NCI-H1417 treated with DMSO at 0.1 percent for 48 hours (cell line): ENCODE measurements at places on chromosomes 3 and 15.

GRCh38 chr15:31062911-31063310 lies 38.6 kb downstream of the TRPM1 start:
- no peak for DNase-seq

GRCh38 chr3:48682786-48683185 lies 2.9 kb downstream of the NCKIPSD start:
- no peak for DNase-seq

DNA sequence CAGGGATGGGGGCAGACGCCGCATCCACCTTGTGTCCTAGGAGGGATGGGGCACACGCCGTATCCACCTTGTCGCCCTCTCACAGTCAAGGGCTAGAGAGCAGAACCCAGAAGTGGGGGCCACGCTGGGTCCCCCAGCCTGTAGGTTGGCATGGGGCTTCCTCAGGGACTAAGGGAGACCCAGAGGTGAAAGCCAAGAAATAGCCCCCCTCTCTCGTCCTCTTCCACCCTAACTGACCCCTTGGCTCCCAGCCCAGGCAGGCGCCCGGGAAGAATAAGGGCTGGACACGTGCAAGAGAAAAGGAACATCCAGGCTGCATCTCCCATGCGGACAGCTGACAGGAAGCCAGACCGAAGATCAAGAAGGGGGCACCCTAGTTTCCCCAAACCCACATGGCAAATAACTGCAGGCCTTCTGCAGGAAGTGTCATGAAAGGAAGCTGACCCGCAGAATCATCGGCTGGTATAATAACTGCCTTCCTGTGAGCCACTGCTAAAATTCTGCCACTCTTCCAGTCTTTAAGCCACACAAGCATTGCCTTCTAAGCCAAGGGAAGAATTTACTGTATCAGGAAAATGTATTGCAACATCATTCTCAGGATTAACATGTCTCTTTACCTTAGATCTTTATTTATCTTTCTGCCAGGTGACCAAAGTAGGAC lies 38.5 kb upstream of the TFRC start:
- no peak for DNase-seq

- DNase-seq: no peak
These were observed 7.6 kb downstream of the AHSG start for GRCh38 chr3:186620213-186621092.

DNA sequence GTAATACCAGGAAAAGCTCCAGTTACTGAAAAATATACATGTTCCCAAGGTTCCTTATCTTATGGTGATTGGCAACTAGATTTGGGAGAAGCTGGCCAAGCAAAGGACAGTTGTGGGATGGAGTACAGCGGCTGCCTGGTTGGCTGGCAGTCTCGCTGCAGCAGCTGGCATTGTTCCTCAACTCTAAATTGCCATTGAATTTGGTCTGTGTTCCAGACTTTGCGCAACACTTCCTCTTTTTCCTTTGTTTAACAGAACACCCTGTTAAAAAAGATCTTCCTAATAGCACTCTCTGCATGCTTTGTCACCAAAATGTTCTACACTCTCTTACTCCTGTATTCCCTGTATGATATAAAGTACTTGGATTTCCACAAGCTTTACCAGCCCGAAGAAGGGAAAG lies 420.6 kb upstream of the RBMS3 start:
- no peak for DNase-seq

DNA sequence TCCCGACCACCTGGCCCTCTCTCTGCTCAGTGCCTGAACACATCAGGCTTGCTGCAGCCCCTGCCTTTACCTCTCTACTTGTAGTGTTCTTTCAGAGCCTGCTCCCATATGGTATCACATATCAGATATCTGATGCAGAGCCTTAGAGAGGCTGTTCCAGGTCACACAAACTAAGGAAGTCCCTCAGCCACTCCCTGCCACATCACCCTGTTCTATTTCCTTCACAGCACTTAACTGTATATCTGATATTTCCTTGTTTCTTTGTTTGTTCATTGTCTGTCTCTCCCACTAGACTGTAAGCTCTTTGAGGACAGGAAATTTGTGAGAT lies 976 bp upstream of the ALDH1L1 start:
- DNase-seq: no peak

GRCh38 chr3:10279384-10280176 lies 13.2 kb downstream of the GHRL start:
- DNase-seq: no peak

DNA sequence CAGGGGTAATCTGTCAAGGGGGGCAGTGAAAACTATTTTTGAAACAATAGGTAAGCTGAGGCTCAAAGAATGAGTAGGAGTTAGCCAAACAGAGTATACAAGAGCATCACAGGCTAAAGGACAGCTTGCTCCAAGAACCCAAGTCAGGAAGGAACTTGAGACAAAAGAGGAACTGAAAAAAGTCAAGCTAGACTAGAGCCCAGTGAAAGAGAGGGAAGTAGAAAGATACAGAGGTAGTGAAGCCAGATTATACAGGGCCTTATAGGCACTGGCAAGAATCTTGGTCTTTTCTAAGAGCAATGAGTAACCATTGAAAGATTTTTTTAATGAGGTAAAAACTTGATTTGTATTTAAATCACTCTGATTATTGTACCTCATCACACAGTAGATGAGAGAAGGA lies 69.9 kb downstream of the FILIP1L start:
- DNase-seq: no peak

- DNase-seq: no peak
These were observed 25.6 kb upstream of the GOLGA6L2 start for GRCh38 chr15:23472678-23473077.

DNA sequence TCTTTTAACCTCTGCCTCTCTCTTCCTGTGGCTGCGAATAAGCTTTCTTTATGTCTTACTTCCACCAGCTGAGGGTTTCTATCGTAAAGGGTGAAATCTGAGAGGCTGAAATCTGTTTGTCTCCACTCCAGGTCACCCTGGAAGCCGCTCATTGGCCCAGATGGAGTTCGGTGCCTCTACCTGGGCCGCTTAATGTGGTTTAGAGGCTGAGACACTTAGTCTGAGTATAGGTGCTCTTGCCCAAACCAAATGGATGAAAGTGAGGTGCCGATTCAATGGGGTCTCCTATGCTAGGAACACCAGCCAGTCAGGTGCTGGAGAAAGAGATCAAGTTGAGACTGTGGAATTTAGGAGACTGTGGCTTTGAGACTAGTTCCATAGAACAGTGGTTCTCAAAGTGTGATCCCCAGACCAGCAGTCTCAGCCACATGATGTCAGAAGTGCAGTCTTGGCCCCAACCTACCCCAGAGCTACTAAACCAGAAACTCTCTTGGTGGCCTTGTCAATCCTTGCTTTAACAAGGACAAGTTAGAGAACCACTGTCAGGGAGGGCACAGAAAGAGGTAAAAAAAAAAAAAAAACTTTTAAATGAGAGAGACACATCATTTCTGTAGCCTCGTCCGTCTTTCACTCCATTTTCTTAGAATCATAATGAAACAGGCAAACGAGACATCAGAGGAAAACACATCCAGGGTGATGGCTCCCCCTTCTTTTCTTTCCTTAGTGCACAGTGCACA lies 54.9 kb upstream of the CCR2 start:
- no peak for DNase-seq

DNA sequence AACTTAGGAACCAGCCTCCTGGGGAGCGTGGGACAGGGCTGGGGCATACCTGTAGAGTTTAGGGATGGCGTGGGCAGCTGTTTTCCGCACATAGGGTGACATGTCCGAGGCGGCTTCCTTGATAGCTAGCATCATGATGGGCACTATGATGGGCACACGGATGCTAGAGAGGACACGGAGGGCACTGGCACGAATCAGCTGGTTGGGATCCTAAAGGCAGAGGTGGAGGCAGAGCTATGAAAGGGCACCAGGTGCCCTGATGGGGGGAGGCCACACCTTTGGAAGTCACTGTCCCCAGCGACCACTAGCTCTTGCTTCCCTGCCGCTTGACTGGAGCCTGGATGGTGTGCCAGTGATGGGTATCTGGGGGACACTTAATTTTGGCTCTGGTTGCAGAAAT lies 28.3 kb downstream of the AP3B2 start:
- DNase-seq: no peak

DNA sequence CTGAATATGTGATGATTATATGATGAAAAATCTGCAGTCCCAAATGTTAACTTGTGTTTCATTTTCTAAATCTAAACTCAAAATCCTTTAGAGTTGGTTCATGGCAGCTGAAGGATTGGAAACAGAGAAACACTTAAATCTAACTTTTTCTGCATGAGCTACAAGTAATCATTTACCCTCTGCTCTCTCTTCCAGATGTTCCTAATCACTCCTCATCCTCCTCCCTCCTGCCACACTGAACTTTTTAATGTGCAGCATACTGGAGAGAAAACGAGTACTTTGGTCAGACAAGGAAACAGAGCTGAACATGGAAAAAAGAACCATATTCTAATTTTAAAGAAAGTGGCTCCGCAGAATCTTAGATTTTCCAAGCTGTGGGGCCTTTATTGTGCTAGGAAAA lies 321.2 kb upstream of the COL8A1 start:
- DNase-seq: no peak

GRCh38 chr3:48584836-48585235 lies 10.3 kb downstream of the COL7A1 start:
- DNase-seq: no peak

DNA sequence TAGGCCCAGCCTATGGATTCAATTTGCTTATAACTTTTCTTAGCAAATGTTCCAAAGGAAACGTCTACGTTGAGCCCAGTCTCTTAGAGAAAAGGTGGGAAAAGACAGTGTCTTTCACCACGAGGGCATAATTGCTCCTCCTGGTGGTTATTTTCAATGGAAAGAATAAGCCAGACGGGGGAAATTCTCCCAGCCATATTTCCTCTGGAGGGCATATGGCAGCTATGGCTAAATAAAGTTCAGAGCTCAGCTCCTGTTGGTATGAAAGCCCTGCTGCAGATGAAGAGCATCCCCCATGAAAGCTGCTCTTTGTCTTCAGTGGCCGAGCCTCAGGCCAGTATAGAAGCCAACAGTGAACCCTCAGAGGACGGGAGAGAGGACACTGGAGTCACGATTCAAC lies 297.9 kb downstream of the RYR3 start:
- no peak for DNase-seq

- no peak for DNase-seq
These were observed 841 bp downstream of the EIF3J start for GRCh38 chr15:44537735-44538240.

DNA sequence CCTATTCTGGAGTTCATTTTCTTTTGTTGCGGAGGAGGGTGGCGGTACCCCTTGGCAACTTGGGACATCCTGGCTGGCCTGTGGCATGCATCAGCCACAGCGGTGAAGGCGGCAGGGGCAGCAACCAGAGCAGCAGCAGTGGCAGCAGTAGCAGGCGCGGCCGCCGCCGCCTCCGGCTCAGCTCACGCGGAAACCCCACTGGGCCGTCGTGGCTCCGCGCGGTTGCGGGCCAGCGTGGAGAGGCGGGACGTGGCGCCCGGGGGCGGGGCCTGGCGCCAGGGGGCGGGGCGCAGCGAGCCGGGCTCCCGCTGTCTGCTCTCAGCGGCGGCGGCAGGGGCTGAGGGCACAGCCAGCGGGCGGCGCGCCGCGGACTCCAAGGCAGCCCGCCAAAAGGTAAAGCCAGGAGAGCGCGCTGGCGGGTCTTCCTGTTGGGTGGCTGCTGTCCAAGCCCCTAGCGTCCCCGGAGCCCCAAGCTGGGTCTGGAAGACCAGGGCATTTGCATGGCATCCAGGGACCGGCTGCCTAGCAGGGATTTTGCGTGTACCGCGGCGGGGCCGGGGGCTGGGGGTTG lies 334.4 kb upstream of the THRB start:
- no peak for DNase-seq

DNA sequence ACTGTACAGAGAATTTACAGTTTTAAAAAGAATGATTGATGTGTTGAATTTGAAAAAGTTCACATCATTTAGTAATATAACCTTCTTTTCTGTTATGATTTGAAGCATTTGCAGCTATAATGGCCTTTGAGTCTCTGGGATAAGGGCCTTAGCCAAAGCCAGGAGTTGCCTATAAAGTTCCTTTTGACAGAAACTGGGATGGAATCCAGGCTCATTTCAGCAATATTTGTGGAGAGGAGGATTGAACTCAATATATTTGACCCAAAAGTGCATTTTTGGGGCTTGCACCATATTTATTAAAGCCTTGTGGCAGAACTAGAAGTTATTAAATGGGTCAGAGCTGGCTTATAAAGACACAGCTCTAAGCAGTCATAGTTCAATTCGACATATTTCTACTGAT lies 348.7 kb upstream of the EPHA3 start:
- no peak for DNase-seq

DNA sequence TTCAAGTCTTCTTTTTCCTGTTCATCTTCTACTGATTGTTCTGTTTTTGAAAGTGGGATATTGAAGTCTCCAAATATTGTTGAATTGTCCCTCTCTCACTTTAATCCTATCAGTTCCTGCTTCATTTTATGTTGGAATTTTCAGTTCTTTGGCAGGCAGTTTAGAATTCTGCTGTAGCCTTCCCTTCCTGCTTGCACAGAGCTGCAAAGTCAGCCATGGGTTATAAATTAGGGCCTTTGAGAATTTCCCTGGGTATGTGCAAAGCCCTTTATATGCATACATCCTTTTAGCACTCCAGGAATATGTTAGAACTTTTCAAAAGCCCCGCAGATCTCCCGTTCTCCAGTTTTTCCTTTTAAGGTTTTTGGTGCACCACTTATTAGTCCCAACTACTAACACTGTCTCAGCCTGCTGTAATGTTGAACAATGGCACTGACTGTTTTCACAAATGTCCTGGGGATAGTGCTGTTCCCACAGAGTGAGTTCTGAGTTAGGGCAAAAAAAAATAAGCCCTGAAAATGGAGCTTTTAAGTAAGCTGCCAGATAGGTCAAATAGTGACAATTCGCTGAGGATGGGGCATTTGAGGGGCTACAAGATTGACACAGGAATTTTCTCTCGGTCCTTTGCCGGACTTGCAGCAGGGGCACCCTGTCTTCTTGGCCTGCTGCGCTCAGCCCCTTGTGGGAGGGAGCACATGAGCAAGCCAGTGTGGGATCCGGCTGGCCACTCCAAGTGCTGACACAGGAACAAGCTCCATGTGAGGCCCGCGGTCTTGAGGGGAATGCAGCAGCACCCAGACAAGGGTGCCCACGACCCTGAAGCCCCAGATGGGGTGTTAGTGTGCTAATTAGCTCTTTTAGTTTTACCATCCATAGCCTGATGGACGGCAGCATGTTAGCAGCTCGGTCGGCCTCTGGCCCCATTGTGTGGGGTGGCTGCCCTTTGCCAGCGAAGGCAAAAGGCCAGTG lies 96.0 kb downstream of the VPS8 start:
- DNase-seq: no peak

DNA sequence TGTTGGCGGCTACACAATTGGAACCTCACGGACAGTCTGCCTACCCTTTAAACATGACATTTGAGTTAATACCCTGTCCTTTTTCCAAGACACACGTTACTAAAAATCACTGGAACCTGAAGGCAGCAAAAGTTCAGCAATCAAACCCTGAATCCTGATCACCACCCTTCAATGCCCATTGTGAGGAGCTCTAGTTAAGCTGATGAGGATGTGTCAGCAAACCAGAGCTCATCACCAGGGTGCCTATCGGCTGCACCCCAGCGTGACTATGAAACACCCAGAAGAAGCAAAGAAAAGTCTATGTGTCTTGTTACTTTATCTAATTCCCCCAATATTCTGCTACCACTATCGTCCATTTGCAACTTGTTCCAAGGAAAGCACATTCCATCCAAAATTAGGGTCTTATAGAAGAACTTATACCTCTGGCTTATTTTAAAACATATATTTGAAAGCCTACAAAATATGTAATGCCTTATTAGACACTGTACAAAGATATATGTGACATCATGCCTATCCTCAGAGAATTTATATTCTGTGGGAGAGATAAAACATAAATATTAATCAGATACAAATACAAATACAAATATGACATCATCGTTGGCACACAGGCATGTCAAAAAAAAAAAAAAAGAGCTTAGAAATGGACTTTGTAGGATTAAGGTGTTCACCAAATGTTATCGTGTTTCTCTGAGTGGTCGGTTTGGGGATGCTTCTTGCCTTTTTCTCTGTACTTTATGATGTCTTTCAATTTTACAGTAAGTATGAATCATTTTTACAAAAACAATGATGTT lies 219.7 kb upstream of the SETMAR start:
- no peak for DNase-seq
